ENCODE measurements at places on chromosomes 4 and X.

DNA sequence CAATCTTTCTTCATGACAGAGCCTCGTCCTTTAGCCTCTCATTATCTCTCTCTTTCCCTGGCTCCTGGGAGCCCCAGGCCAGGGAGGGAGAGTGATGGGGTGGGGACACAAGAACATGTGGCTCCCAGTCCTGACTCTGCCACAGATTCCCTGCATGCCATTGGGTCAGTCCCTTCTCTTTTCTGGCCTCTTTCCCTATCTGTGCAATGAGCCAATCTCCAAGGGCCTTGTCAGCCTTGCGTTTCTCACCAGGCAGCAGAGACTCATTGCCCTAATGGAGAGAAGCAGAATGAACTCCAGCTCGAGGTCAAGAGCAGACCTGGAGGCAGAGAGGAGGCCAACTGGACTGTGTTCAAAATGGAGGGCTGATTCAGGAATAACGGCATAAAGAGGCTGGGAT is 38.4 kb upstream of the PJA1 start:
- DNase-seq, result no peak

DNA sequence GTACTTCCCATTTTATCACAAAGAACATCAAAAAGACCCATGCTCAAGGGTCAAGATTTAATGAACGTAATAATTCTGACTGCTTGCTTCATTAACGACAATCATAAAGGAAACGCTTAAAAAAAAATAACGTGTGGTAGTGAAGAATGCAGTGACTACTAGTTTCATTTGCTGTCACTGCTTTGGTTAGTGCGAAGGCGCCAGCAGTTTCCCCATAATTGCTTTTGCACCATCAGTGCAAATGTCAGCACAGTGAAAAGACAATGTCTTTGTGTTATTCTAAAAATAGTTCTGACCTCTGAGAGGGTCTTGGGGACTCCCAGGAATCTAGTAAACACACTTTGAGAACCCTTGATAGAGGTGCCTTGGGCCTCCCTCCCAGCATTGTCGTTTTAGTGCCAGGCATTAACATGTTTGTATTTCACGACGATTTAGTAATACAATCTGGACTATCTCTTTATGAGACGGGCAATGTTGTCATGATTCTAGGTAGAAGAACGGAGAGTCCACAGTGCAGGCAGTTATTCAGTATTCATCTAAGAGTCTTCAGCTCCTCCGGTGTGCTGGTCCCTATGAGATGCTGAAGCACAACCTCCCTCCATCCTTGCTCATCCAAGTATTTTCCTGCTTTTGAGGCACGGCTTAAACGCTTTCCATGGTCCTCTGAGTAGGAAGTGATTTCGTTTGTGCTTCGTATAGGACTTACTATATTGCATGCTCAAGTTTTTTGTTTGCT is 71.0 kb downstream of the AFF1 start:
- peak; percentile 68 for DNase-seq

DNA sequence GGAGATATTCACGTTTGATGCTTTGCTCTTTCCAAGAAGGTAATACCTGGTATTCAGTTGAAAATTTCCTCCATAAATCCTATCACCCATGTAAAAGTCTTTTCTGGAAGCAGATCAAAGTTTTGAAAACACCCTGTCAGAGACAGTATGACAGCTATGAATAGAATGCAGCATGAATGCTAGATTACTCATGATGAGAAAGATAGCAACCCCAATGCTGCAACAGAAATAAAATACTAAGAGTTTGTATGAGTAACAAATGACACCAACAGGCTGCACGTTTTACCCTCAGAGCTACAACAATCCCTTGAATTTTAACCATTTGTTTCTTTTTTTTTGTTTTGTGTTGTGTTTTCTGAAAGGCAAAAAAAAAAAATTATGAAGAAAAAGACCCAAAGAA is 108.6 kb downstream of the ARHGAP6 start:
- no peak for DNase-seq

GRCh38 chr4:15702941-15703403 is at the start of gene BST1:
Gene BST1 (plus strand): TSS chr4:15703065. CDS start chr4:15703145, 80 bp downstream.
- peak; percentile 65 for DNase-seq

DNA sequence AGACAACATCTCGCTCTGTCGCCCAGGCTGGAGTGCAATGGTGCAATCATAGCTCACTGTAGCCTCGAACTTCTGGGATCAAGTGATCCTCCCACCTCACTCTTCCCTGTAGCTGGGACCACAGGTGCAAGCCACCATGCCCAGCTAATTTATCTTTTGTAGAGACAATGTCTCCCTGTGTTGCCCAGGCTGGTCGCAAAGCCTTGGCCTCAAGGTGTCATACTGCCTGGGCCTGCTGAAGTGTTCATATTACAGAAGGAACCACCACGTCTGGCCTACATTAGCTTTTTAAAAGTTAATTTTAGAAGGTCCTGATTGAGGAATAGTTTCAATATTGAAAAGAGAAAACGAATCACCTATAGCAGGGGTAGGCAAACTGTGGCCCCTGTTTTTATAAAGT is 22.5 kb downstream of the TRIML2 start:
- DNase-seq, result no peak

- DNase-seq, result no peak
Measured at GRCh38 chrX:23332888-23333821, 1.5 kb upstream of the PTCHD1 start.

DNA sequence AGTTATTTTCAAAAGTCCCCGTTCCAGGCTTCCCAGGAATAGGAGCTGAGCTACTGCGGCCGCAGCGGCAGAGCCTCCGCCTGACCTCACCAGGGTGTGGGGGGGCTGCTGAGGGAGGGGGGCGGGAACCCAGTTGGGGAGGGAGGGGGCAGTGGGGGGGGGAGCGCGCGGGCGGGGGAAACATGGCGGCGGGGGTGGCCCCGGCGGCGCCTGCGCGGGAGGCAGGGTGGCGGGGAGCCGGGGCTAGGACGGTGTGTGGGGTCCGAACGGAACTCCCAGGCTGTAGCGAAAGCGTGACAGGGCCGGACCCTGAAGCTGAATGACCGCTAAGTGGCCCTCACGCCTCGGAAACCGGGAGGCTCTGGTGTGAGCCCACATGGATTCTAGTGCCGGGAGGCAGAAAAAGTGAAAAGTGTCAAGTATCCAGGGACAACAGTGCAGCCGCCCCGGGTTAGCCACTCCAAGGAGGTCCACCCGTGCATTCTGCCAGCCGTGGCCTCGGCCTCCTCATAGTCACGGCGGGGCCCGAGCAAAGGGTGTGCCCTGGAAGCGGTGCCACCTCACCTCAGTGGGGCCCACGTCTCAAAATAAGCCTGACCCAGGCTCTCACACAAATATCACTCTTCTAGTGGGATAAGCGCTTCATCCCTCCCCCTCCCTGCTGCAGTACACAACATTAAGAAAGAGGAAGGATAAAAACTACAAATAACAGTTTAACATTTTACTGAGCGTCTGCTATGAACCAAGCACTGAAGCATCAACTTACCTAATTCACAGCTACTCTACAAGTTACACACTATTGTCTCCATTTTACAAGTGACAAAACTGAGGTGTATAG is at the start of gene KLHL13:
Gene KLHL13 (minus strand): TSS at position 98 of the 838 bp plus-strand sequence. CDS start 88,337 bp downstream, outside the sequence.
- peak; percentile 28 for DNase-seq

- no peak for DNase-seq
Measured at GRCh38 chr4:7124689-7125442, 57.0 kb upstream of the GRPEL1 start.
